Caco-2 (cell line): ENCODE measurements at places on chromosomes 3 and 15. TPM values are rescaled to one million over a fixed set of nuclear protein-coding genes. Genes with fewer than 3 reads are reported as not detected.

GRCh38 chr15:68678746-68679145 is 100.0 kb downstream of the CORO2B start:
- DNase-seq = no peak

DNA sequence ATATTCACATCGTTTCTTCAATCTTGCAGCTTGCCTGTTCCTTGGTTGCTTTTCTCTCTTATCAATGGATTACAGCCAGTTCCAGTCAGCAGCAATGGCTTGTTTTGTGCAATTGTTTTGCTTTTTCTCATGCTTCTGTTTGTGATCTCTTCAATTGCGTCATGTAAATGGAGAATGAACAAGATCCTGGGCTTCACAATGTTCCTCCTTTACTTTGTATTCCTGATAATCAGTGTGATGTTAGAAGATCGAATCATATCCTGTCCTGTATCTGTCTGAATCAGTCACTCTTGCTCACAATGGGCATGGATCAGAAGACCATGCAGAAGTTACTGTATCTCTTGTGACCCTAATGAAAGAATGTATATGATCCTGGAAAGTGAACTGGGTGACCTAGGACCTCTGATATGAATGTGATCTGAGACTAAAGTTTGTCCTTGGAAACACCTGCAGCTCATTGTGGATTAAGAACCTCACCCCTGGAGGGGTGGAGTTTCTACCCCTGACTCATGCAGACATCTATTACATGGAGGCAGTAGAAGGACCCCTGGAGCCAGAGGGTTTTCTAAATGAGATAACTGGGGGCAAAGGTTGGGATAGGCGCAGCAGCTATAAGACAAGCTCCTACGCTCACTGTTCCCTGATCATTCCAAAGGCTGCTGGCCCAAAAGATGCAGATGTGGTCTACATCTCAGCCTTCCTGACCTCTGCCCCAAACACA is 32.2 kb downstream of the SLC24A1 start:
- no peak for DNase-seq

DNA sequence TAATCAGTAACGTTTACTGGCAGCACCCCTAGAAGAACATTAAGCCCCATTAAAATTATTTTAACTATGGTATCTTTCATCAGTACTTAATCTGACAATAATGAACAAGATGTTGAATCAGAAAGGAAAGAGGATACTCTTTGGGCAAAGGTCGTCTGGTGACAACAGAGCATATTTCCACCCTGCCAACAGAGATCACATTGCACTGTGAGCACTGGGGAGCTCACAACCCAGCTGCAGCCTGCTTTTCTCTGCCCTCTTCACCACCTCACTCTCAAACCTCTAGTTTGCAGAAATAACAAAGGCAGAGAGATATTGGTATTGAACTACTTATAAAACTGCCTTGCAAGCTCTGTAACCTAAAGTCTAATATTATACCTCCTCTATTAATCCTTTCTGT is 130.0 kb downstream of the FBN1 start:
- no peak for DNase-seq

GAP43 gene
- total RNA-seq = not detected in 2 replicates
